ENCODE measurements at places on chromosomes 5 and 9.

- no peak for DNase-seq
Measured at GRCh38 chr5:95382801-95383200, 8.4 kb upstream of the FAM81B start.

DNA sequence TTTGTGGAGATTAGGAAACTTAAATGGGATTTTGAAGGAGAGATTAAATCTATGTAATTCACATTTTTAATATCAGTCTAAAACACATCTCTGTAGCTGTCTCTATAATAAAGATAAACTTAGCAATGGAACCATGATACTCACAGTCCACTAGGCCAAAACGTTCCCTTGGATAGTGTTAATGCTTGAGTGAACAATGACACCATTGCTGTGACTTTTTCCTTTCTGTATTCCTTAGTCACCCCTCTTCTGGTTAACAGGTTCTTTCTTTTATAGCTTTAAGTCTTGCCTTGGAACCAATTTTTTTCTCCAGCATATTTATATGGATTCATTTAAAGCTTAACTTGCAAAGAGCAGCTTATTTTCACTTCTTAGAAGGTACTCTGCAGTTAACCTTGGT, 63.3 kb downstream of the INSL6 start:
- no peak for DNase-seq

DNA sequence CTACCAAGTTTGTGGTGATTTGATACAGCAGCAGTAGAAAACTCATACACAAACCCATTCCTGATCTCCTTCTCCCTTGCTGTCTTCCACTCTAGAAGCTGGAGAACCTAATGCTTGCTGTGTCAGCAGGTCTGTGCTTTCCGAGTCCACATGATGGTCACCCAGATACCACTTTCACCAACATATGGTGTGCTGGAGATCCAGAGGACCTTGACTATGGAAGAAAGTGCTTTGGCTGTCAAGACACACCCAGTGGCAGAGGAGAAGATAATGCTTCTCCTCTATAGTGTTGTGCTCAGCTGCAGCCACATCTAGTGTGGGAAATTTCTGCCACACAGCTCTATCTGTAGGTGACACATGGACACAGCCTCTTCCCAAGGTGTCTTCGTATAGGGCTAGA, 67.4 kb downstream of the UGCG start:
- DNase-seq: no peak

- no peak for DNase-seq
Measured at GRCh38 chr5:160457252-160457651, 35.6 kb downstream of the PTTG1 start.

DNA sequence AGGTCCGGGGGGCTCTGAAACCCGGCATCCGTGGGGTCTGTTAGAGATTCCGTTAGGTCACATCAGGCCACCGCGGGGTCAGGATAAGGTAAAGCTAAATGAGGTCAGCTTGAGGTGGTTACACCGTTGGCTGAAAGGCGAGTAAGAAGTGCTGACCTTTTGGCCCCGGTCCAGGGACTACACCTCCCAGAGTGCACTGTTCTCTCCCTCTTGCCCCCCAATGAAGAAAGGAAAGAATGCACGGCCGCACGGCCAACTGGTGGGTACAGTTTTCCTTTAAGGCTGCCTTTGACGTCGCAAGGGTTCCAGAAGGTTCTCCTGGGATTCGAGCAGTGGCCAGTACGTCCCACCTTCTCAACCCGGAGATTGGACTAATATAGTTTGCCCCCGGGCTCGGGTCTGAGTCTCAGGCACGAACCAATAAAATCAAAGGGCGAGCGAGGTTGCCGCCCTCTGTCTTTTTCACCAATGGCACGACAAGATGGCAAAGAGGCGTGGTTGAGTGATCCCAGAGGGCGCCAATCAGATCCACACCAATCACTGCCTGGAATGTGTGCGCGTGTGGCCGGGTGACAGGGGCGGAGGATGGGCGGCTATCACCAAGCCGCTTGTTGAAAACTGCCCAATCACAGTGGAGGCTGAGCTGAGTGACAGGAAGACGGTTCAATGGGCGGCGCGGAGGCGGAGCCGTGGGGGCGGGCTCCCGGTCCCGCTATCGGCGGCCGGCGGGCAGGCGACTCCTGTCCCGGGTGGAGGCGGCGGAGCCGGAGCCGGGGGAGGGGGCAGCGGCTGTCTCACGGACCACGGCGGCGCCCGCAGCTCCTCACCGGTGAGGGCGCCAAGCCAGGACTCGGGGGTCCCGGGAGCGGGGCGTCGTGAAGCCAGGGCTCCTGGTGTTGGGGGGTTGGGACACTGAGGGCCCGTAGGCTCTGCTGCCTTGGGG, at the start of gene DNAJB5:
DNAJB5 (plus strand) TSS at position 743 of the 943 bp plus-strand sequence. CDS start 886 bp downstream, outside the sequence.
- DNase-seq: peak; percentile 100

GRCh38 chr5:152462021-152462721, 57.1 kb upstream of the NMUR2 start:
- DNase-seq: no peak

DNA sequence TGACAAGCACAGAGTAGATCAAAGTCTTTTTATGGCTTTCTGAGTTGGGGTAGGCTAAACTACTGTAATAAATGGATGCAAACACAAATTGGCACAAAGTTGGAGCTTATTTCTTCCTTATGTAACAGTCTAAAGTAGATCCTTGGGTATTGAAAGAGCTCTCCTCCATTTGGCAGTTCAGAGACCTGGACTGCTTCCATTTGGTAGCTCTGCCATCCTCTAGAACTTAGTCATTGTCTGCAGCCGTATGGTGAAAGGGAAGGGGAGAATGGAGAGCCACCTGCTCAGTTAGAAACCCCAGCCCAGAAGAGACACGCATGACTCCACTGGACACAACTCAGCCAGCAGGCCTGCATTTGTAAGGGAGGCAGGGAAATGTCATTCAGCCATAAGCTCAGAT, 345.0 kb downstream of the DMAC1 start:
- no peak for DNase-seq

DNA sequence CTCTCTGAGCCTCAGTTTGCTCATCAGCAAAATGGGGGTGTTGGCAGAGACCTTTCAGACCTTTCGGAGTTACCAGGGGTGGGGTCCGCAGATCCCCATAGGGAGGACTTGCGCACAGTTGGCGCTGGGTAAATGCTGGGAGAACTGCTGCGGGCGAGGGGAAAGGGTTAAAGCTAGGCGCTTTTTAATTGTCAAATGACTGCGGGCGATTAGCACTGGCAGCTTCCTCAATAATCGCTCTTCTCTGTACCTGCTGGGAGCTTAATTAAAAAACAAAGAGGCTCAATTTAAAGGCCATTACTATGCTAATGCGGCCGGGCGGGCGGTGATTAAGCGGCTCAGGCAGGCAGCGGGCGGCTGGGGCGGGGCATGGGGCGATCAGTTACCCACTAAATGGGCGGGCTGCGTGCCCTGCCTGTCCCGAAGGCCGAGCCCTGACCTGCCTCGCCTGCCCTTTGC, 63.0 kb downstream of the LMX1B start:
- no peak for DNase-seq

- DNase-seq: no peak
Measured at GRCh38 chr9:109568568-109569210, 70.6 kb upstream of the PTPN3 start.

- no peak for DNase-seq
Measured at GRCh38 chr5:56160723-56161438, 72.2 kb downstream of the ANKRD55 start.

DNA sequence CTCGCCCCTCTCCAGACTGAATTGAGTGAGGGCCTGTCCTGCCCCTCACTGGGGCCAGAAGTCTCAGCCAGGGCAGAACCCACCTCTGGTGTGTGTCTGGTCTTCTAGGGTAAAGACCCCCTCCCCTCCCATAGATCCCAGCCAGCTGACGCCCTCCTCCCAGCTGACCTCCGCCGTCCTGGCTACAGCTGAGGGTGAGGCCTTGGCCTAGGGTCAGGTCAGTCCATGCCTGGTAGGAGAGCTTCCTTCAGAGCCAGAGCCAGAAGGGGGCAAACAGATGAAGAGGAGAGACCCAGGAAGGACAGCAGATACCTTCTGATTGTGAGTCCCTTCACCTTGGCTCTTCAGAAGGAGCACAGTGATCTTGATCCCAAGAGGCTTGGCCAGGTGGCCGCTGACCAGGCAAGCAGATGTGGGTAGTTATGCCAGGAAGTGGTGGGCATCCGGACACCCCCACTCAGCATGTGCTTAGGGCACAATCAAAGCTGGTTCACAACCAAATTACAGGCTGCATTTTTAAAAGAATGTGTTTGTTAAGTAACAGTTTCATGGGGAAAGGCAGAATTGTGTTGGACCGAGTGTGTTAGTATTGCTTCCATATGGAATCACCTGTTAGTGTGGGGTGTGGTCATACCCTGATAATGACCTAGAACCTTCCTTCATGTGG, 29.9 kb downstream of the JADE2 start:
- no peak for DNase-seq

- DNase-seq: no peak
Measured at GRCh38 chr5:25481463-25481862, 836.7 kb upstream of the CDH10 start.

- DNase-seq: no peak
Measured at GRCh38 chr5:180633283-180634177, 15.9 kb downstream of the FLT4 start.

DNA sequence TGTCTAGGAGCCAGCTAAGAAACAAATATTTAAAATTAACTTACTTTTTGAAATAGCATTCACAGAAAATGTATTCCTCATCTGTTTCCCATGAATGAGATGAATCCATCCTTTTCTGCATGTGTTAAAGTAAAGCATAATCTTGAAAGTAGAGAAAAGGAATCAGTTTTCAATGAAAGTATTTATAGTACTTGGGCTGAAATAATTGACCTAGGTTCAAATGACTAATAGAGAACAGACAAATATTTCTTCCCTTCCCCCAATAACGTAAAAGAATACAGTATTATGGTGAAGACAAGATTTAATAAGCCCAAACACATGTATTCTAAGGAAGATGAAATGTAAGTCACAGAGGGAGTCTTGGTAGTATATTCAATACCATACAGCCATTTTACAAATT, 403.5 kb downstream of the ZNF608 start:
- no peak for DNase-seq

DNA sequence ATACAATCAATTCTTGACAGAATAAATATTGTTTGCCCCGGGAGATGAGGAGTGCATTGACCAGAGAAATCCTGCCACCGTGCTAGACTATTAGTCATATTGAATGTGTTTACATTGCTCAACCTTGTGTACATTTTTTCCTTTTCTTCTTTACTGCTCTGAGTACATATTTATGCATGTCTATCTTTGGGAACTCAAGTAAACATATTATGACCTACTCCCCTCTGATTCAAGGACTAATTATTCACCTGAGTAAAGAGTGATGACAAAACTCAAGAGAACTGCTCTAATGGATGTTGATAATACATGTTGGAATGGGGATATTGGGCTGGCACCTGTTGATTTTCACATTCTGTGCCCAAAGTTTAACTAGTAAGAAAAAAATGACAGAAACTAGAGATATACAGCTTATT, 3.9 kb upstream of the SPINK1 start:
- DNase-seq: no peak

GRCh38 chr9:76266649-76267283, 127.5 kb downstream of the RFK start:
- DNase-seq: no peak

DNA sequence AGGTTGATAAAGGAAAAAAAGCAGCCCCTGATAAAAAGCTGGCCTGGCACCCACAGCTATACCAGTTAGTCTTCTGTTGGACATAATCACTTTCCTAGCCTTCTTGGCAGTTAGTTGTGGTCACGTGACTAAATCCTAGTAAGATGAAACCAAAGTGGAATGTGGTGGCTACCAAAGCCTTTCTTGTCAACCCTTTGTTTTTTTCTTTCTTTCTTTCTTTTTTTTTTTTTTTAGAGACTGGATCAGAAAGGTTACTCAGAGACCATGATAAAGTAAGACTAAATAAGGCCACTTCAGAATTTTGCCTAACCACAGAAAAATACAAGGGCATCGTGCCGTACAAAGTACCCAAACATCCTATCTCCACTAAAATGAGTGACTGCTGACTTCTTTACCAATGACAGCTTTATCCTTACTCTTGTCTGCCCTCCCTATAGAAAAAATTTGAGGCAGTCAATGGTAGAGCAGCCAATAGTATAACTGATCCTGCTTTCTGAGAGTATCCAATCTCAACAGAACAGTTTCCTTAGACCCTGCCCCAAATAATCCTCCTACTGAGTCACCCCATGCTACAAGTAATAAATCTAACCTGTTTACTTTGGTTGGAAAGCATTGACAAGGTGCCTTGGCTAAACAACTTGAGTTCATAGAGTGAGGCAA, 14.2 kb upstream of the KIF27 start:
- peak; percentile 70 for DNase-seq

GRCh38 chr9:27425827-27426510, 98.1 kb upstream of the IFNK start:
- no peak for DNase-seq

DNA sequence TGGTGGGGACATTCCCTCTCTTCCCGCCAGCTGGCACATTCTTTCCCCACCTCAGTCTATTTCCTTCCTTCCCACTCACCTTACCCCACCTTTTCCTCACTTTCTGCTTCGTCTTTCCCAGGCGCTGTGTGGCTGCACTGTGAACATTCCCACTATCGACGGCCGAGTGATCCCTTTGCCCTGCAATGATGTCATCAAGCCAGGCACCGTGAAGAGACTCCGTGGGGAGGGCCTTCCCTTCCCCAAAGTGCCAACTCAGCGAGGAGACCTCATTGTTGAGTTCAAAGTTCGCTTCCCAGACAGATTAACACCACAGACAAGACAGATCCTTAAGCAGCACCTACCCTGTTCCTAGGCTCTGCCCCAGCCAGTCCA, 7.3 kb downstream of the DNAJB5 start:
- no peak for DNase-seq

GRCh38 chr5:107538805-107539445, 131.8 kb downstream of the EFNA5 start:
- no peak for DNase-seq

Measured in AG09319 (cell line).